ENCODE measurements at places on chromosomes 4 and X. TPM values are rescaled to one million over a fixed set of nuclear protein-coding genes. Genes with fewer than 3 reads are reported as not detected.

SCML2 gene
- 4.0 TPM for total RNA-seq

EPHA5 gene
- total RNA-seq: not detected

PCDH11X gene
- total RNA-seq: not detected

PRAF2 gene
- 11.9 TPM for total RNA-seq

XKRX gene
- 0.60 TPM for total RNA-seq

AFM gene
- not detected for total RNA-seq

ADGRG2 gene
- not detected for total RNA-seq

GRCh38 chrX:85941275-85941674 is 106.1 kb downstream of the CHM start:
- H3K4me3 ChIP-seq: no peak overlapping the region
- H3K4me1 ChIP-seq: no peaks in the 10 kb centered on the region
- H3K27me3 ChIP-seq: no peaks in the 10 kb centered on the region
- H3K27ac ChIP-seq: no peak overlapping the region
- DNase-seq: no peak
- H3K36me3 ChIP-seq: peaks cover 25% of the 10 kb centered on the region

DNA sequence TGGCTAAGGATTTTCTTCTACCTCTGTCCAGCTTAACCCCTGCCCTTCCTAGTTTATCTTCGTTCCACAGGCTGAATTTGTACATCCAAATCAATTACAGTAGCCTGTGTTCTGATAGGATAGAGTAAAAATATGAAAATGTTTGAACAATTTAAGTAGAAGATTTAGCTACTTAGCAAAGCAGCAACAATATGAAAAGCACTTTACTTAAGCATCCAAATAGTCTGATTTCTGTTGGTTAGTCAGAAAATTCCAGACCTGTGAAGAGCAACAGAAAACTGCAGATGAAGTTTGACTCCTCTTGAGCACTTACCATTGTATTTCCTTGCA is 2.0 kb downstream of the ARSJ start:
- DNase-seq: no peak
- H3K4me3 ChIP-seq: no peak overlapping the region
- H3K27me3 ChIP-seq: peaks cover 49% of the 10 kb centered on the region
- H3K4me1 ChIP-seq: peaks cover 15% of the 10 kb centered on the region

DNA sequence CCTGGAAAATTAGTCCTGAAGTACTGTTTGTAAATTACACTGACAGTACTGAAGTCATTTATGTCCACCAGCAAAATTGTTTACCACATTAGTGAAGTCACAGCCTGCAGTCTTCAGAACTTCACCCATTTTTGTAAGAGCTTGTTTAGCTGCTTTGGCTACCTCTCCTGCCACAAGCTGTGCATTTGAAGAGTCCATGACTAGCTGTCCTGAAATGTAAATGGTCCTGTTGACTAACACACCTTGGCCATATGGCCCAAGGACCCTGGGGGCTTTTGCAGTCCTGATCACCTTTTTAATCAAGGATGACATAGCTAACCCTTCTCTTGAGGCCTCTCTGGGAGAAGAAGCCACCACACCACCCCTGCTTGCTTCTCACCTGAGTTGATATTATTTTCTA is 21.4 kb upstream of the ZNF518B start:
- no peak overlapping the region for H3K4me3 ChIP-seq
- H3K27me3 ChIP-seq: no peaks in the 10 kb centered on the region
- H3K4me1 ChIP-seq: no peaks in the 10 kb centered on the region
- H3K36me3 ChIP-seq: no peaks in the 10 kb centered on the region
- DNase-seq: no peak

DNA sequence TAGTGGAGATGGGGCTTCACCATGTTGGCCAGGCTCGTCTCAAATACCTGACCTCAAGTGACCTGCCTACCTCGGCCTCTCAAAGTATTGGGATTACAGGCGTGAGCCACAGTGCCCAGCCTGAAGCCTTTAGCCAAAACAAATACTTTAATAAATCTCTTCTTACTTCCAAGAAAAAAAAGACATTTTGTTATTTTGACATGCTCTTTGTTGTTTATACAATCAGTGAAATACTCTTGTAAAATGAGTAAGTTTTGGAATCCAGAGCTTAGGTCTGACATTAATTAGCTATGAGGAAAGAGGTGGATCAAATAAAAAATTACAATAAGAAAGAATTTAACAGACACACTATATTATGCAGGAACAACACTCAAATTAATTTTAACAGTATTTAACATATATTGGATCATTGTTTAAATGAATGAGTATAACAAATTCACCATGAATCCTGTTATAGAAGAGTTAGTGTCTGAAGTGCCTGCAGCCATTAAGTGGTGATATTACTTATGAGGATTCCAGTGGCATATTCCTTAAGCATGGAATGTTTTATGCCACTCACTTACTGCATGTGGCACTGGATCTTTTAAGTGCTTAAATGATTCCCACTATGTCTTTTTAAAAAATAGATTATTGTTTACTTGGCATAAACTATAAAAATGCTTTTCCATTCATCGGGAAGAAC is 260.1 kb upstream of the GIMD1 start:
- DNase-seq: no peak
- no peaks in the 10 kb centered on the region for H3K36me3 ChIP-seq
- no peaks in the 10 kb centered on the region for H3K27me3 ChIP-seq

DNA sequence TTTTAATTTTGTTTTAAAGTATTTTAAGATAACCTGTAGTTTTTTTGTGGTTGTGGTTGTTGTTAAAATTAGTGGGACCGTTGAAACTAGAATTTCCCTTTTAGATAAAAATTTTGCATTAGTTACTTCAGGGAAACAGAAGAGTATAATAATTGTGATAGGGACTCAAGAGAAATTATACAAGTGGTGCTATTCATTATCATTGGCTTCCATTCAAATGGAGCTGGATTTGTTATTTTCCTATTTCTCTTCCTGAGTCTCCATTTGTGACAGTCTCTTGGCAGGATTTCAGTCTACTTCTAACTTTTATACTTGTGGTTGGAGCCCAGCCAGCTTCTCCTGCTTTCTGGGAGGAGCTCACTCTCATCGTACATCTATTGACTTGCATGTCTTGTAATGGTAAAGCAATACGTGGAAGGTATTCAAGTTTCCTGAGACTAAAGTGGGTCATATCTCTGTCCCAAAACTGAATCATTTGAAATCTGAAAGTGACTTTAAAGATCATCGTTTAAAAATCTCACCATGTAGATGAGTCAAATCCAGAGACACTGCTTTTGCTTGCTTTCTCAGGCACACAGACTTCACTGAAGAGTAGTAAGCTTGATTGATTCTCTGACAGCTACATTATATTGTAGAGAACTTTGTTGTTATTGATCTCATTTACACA is 155.8 kb downstream of the RPA4 start:
- H3K27ac ChIP-seq: peak overlapping the region; percentile 38
- H3K36me3 ChIP-seq: peaks cover 2% of the 10 kb centered on the region
- no peak for DNase-seq
- H3K4me3 ChIP-seq: no peak overlapping the region

DNA sequence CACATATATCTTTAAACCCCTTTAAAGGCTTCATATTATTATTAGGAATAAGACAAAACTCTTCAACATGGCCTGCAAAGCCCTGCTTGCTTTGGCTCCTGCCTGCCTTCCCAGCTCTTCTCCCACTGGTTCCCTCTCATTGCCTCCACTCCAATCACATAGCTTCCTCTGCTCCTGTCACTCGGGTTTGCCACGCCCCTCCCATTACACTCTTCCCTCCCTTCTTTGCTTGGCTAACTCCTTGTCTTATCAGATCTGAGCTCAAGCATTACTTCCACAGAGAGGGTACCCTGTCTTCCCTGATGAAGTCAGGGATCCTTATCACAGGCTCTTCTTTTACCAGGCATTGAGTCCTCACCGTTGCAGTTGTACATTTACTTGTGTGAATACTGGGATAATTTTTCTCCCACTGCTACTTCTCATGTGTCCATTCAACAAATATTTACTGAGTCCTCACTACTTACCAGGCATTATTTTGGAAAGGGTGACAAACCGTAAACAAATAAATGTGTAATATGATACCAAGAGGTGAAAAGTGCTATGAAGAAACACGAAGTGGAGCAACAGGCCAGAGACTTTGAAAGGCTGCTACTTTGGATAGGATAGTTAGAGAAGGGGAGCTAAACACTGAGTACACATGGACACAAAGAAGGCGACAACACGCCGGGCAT is 3.2 kb upstream of the VGLL1 start:
- H3K27ac ChIP-seq: no peak overlapping the region
- H3K4me1 ChIP-seq: no peaks in the 10 kb centered on the region
- no peak overlapping the region for H3K4me3 ChIP-seq
- no peaks in the 10 kb centered on the region for H3K36me3 ChIP-seq
- no peak for DNase-seq

- H3K4me3 ChIP-seq: no peak overlapping the region
- DNase-seq: no peak
- H3K27me3 ChIP-seq: no peaks in the 10 kb centered on the region
- H3K4me1 ChIP-seq: peaks cover 11% of the 10 kb centered on the region
- no peaks in the 10 kb centered on the region for H3K36me3 ChIP-seq
These were observed 110.4 kb upstream of the ATXN3L start for GRCh38 chrX:13430136-13430827.

GRCh38 chr4:2642968-2643367 is 106.5 kb downstream of the FAM193A start:
- no peaks in the 10 kb centered on the region for H3K4me1 ChIP-seq
- H3K27ac ChIP-seq: no peak overlapping the region
- H3K36me3 ChIP-seq: peaks cover 3% of the 10 kb centered on the region
- H3K27me3 ChIP-seq: no peaks in the 10 kb centered on the region

DNA sequence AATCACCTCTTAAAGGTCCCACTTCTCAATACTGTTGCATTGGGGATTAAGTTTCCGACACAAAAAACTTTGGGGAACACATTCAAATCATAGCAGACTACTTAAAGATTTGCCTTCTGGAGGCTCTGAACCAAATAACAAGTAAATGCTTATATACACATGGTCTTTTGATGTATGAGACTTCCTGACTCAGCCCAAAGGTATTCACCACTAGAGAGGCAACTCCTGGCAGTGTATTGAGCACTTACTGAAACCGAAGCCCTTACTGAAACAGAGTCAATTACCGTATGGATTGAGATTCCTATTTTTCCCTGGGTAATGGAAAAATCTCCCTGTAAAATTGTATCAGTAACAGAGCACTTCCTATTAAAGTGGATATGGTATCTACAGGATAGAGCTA is 45.4 kb downstream of the ZCCHC13 start:
- no peak for DNase-seq
- no peaks in the 10 kb centered on the region for H3K36me3 ChIP-seq
- no peak overlapping the region for H3K27ac ChIP-seq

GRCh38 chr4:1051472-1051871 is 40.0 kb downstream of the FGFRL1 start:
- no peak for DNase-seq
- H3K36me3 ChIP-seq: no peaks in the 10 kb centered on the region
- no peak overlapping the region for H3K27ac ChIP-seq
- H3K4me1 ChIP-seq: peaks cover 11% of the 10 kb centered on the region
- H3K4me3 ChIP-seq: no peak overlapping the region

DNA sequence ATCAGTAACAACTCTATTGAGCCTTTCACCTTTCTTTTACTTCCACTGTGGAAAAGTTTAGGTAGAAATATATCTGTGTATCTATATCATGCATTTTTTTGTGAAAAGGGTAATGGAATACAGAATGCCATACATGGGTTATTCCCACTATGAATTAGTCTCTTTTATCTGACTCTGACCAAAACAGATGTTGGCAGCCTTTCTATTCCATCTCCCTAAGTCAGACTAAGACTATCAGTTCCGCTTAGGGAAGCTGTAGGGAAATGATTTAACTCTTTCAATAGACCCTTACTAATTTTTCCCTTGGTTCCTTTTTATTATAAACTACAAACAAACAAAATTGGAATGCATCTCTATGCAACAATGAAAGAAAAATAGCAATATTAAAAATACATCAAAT is 92.3 kb upstream of the LEF1 start:
- DNase-seq: no peak
- H3K4me1 ChIP-seq: no peaks in the 10 kb centered on the region
- no peak overlapping the region for H3K27ac ChIP-seq
- H3K36me3 ChIP-seq: peaks cover 10% of the 10 kb centered on the region
- H3K4me3 ChIP-seq: no peak overlapping the region

GRCh38 chrX:119655125-119655524 is 37.8 kb downstream of the SEPTIN6 start:
- H3K36me3 ChIP-seq: peaks cover 34% of the 10 kb centered on the region
- H3K27me3 ChIP-seq: no peaks in the 10 kb centered on the region
- no peak overlapping the region for H3K4me3 ChIP-seq
- peak; percentile 66 for DNase-seq
- H3K4me1 ChIP-seq: peaks cover 31% of the 10 kb centered on the region
- peak overlapping the region; percentile 83 for H3K27ac ChIP-seq

DNA sequence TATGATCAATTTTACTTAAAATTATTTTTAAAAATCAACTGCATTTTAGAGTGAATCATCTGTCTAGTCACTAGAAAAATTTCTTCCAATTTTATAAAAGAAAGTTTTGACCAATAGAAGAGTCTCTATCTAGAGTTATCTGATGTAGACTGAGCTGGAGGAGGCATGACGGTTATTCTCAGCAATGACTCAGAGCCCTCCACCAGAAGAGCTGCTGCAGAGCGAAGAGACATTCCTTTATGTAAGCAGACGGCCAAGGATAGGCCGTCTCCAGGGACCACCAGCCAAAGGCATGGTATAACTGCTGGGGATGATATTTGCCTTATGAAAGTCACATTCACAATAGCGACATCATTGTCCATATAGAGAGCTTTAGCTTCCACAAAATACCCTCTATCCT is 23.0 kb downstream of the LDB2 start:
- no peak overlapping the region for H3K4me3 ChIP-seq
- no peak overlapping the region for H3K27ac ChIP-seq
- no peaks in the 10 kb centered on the region for H3K4me1 ChIP-seq
- no peaks in the 10 kb centered on the region for H3K36me3 ChIP-seq

DNA sequence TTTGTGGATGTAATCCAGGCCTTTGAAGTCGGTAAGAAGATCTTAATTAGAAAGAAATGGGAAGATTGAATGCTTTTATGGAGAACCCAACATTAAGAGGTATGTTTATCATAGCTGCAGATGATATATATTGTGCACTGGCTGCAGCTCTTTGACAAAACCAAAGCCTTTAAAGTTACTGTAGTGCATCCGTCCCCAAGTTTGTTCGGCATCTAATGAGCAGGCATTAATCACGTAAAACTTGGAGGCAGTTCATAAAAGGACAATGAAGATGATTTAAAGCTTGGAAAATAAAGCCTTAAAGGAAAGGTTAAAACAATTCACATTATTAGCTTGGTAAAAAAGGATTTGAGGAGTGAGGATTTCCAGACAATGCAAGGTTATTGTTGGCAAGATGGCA is 150.8 kb upstream of the ARX start:
- peaks cover 8% of the 10 kb centered on the region for H3K27me3 ChIP-seq
- H3K4me1 ChIP-seq: no peaks in the 10 kb centered on the region

- no peaks in the 10 kb centered on the region for H3K36me3 ChIP-seq
- H3K27ac ChIP-seq: no peak overlapping the region
- no peak overlapping the region for H3K4me3 ChIP-seq
- no peaks in the 10 kb centered on the region for H3K27me3 ChIP-seq
These were observed 676.4 kb upstream of the INTU start for GRCh38 chr4:126956184-126956897.

DNA sequence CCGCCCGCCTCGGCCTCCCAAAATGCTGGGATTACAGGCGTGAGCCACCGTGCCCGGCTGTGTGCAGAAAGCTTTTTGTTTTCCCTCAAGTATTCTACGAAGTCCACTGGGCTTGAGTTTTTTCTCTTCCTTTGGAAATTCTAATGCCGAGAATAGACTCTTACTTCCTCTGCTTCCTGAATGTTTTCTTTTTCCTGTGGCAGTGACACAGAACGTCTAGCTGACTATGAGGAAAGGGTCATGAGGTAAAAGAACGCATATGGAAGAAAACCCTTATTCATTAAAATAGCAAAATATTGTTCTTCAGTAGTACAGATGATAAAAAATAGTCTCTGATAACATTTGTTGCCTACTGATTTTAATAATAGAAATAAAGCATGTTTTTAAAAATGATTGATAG is 4.9 kb upstream of the SLC25A4 start:
- H3K36me3 ChIP-seq: no peaks in the 10 kb centered on the region
- DNase-seq: no peak
- H3K27ac ChIP-seq: no peak overlapping the region
- peaks cover 6% of the 10 kb centered on the region for H3K4me1 ChIP-seq
- H3K27me3 ChIP-seq: peaks cover 12% of the 10 kb centered on the region
